ENCODE measurements at places on chromosomes 5 and 9.

DNA sequence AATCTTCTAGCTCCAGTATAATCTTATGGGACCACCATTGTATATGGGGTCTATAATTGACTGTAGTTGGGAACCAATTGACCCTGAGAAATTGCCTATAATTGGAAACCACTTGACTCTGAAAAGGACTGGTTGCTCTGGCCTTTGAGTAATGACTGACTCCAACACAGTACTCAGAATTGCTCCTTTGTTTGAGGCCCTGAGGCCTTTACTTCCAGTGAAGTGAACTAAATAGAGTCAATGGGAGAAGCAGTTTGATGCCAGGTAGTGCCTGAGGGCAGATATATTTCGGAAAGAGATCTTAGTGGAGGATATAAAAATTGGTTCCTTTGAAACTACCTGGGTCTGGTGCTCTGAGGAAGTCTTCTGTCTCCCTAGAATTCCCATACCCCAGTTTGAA, 16.0 kb upstream of the TMEM171 start:
- DNase-seq, result no peak

GRCh38 chr5:10329820-10330481, 22.2 kb upstream of the CMBL start:
- DNase-seq, result no peak

GRCh38 chr5:37838152-37838932, 1.5 kb downstream of the GDNF start:
- DNase-seq, result no peak

- DNase-seq, result no peak
Observed at GRCh38 chr5:67092535-67092934, 104.1 kb downstream of the CD180 start.

DNA sequence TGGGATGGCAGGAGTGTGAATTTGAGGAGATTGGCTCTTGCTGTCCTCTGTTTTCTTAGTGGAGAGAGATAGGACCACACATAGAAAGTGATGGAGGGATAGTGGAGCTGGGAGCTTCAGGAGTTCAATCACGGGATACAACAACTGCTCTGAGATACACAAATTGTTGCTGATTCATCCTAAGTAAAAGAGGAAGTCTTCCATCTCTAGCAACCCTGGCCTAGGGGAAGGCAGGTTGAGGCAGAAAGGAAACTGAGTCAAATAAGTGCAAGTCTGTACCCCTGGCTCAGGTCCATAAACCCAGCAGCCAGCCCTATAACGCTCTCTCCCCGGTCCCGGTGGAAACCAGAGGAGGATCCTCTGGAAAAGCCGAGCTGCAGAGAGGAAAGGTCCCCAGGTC, 97.7 kb downstream of the ADCY2 start:
- no peak for DNase-seq

Measured in stimulated activated CD4-positive, alpha-beta T cell treated with anti-CD3 and anti-CD28 coated beads, Interleukin-15, amount 100 ng/mL, for 1 hour (primary cell).